ENCODE measurements at places on chromosomes 5 and 9.
A peak's percentile ranks its signal among the peaks of the same experiment; 100 is the strongest.

- no peak for DNase-seq
Measured at GRCh38 chr9:106286249-106286648, 576.7 kb upstream of the ZNF462 start.

- DNase-seq = no peak
Measured at GRCh38 chr5:132273631-132274030, 16.1 kb downstream of the PDLIM4 start.

DNA sequence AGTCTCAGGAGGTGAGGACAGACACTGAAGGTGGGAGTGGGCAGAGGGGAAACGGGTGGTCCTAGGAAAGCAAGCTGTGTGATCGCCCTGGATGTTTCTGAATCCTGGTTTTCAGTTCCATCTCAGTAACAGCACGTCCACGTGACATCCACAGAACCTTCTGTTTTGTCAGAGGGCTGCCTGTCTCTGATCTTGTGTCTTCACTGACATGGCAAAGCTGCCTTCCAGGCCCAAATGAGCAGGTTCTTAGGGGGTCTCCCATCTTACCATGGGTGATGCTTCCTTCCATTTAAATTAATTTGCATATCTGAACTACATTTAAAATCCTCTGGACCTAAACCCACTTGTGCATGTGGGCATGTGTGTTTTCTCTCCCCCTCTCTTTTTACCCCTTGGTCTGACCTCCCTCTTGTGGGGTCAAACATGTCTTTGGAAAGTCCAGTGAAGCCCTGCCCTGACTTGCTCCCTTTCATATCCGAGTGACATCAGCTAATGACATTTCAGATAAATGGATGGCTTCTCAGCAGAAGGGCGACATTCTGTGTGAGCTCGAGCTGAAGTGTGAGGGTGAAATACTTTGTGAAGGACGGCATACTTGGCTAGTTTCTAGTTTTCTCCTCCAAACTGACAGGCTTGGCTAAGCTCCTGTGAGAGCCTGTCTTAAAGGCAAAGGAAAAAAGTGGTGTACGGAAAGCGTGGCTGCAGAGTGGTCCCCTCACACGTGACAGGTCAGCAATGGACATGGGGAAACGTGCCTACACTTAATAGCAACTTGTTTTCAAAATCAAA lies 204.8 kb upstream of the S1PR3 start:
- no peak for DNase-seq

GRCh38 chr9:114029311-114030170 lies 48.6 kb downstream of the AMBP start:
- DNase-seq = no peak

- DNase-seq = no peak
Measured at GRCh38 chr9:89219637-89220036, 41.0 kb upstream of the SHC3 start.

GRCh38 chr5:57817001-57817453 lies 334.4 kb upstream of the ACTBL2 start:
- no peak for DNase-seq

DNA sequence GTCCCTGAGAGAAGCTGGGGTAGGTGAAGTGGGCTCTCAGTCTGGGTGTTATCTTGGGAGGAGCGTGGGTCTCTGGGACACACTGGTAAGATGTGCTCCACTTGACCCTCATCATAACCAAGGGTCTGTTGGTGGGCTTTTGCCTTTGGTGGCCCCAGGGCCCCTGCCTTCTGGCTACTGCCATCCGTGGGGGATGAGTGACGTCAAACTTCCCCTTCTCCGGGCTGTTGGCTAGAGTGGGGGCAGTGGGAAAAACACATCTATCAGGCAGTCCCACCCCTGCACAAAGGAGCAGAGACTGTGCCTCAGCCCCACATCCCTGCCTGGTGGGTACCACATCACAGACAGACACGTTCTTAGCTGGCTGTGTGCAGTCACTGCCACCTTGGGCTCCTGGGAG lies 35.1 kb downstream of the GADD45G start:
- no peak for DNase-seq

DNA sequence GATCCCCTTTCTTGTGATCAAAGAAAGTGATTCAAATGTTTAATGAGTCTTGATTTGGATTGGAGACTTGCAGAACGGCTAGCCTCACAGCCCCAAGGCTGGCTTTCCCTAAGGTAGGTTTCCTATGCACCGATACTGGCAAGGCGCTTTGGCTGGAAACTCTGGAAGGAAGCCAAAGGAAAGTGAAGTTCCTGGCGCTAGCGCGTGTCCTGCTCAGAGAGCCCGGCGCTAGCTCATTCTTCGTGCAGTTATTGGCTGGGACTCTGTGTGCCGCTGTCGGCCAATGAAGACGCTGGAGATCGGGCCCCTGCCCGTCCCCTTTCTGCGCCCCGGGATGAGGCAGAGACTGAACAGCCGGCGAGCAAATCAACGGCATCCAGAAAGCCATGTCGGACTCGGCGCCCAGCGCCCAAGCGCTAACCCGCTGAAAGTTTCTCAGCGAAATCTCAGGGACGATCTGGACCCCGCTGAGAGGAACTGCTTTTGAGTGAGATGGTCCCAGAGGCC lies at the start of gene PCDHGC3:
Gene PCDHGC3 (plus strand): TSS at position 342 of the 507 bp plus-strand sequence. CDS start 151 bp downstream, at position 493.
- peak; percentile 61 for DNase-seq

DNA sequence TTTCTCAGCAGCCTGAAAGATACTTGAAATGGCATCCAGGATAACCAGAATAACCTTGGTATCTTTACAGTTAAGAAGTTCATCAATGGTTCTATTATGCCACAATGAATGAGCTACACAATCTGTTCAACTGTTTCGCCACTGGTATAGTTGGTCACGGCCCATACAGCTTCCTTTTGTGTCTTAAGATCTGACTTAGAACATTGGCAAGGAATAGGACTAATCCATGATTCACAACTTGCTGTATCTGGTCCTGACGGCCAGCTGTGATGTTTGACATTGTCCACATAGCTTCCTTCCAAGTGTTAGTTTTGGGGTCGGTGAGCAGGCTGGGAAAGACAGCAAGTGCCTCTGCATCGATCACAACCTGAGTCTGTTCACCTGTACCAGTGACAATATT lies 113.3 kb upstream of the RAD23B start:
- DNase-seq = no peak

DNA sequence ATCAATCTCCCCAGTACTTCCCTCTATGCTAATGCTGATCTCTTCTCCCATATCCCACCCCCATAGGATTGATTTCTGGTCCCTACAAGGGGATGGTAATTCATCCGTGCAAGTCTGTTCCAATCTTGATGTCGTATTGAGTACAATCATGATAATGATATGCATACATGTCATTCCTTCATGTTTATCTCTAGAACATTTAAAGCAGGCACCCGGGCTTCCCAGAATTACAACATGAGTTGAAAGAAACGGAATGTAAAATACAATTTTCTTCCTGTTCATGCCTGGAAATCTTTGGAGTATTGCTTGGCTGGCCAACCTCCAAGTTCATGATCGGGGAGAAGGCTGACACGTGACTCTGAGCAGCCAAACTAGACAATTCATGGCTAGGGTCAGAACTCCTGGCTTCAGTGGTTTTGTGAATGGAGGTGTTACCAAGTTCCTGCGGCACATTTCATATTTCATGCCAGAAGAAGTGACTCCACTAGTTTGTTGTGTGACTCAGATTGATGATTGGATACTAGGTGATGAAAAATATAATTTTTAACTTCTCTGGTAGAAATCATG lies 66.6 kb downstream of the C9orf152 start:
- peak; percentile 53 for DNase-seq

DNA sequence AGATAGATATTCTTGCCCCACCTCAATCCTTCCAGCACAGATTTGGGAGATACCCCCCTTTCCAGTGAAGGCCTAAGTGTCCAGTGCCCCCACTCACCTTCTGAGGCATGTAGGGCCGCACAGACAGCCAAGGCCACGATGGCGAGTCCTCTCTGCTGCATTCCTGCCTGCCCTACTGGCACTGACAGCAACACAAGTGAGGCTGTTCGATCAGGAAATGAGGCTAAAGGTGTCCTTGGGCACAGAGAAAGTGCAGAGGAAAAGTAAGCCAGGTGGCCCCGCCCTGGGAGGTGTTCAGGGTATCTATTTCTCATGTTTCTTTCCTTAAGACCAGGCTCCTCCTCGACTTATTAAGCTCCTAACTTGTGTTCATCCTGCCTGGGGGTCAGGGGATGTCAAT lies at the start of gene CCL28:
Gene CCL28 (minus strand): TSS at position 236 of the 400 bp plus-strand sequence. CDS start 75 bp downstream, at position 161.
- DNase-seq = no peak

DNA sequence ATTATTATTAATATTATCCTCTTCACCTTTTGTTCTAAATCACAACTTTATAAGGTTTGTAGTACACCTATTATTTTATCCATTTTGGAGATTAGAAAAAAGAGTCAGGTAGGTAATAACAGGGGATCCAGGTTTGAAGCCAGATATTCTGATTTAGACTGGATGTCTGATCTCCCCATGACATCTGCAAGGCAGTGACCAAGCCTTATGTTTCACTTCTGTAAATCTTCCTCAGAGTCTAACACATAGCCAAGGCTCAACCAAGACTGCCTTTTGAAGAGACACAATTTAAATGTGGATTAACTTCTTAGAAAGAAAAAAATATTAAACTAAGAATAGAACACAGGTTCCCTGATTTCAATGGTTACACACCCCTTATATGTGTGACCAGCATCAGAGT lies 44.2 kb downstream of the CETN3 start:
- DNase-seq = no peak

DNA sequence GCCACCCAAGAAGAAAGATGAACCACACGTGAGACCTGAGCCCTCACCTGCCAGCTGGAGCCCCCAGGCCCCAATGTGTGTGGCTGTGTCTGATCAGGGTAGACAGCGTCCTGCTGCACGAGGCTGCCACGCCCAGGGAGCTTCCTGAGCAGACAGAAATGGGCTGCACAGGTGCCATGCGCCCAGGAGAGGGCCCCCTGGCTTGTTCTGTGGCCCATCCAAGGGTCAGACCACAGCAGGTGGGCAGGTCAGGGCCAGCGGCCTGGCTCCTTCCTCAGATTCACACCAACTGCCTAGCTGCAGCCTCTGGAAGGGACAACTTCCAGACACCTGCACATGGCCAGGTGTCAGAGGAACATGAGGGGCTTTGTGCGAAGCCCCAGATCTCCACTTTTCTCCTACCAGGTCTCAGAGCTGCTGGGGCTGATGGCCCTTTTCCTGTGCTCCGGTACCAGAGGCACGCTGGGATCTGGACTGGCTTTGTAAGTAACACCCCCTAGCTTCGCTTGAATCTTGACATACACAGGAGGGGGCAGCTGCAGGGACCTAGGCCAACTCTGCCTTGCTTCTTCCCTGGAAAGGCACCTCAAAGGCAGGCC lies 10.8 kb downstream of the SARDH start:
- DNase-seq = peak; percentile 1

DNA sequence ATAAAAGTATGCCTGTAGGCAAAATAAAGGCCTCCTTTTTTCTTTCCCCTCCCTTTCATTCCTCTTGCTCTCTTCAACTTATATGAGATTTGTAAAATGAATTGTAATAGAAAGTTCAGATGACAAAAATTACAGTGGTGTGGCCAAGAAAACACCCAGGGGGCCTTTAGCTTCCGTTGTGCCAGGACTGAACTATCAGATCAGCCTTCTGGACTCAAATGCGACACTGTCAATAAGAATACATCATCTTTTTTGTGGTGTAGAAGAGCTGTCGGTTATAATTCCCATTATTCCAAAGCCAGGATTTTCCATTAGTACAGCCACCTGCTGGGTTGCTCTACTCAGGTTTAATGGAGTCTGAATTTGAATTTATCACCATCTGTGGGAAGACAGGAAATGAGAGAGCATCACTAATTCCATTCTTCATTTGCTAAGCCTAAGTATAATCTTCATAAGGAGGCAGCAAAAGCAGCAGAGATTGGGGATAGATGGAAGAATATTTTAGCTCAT lies 443.4 kb downstream of the ANXA1 start:
- no peak for DNase-seq

GRCh38 chr5:65812648-65813047 lies 90.6 kb downstream of the NLN start:
- no peak for DNase-seq

- no peak for DNase-seq
Measured at GRCh38 chr9:93634311-93635185, 58.2 kb downstream of the PHF2 start.

- no peak for DNase-seq
Measured at GRCh38 chr5:95818181-95819147, 4.1 kb downstream of the GLRX start.

GRCh38 chr5:132270706-132271105 lies 13.2 kb downstream of the PDLIM4 start:
- no peak for DNase-seq

DNA sequence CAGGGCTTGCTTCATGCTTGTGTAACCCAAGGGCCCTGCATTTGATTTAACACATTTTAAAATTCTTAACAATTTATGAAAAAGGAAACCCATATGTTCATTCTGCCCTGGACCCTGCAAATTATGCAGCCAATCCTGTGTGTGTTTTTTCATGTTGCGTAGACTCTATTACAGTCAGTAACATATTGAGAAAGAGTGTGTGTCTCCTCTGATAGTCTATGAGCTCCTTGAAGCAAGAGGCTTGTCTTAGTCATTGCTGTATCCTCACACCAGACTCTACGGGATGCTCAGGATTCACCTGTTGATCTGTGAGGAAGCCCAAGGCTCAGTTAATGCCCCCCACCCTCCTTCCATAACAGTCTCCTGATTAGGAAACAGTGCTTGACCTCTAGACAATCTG lies 177.3 kb upstream of the DMAC1 start:
- no peak for DNase-seq

DNA sequence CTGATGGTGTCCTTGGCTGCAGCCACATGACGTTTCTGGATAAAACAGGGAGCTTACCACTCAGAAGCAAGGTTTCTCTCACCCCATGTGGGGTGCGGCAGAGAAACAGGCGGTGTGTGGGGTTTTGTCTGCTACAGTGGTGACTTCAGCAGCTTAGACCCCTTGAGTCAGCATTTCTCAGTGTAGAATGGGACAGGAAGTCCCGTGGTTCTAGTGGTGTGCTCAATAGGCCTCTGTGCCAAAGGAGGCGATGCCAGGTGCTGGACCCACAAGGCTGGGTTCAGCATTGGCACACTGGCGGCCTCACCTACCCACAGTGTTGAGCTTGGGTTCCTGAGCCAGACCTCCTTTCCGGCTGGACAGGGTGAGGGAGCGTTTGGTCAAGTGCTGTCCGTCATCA lies 125.2 kb upstream of the SMIM23 start:
- DNase-seq = no peak

- DNase-seq = no peak
Measured at GRCh38 chr9:129850821-129851550, 15.7 kb downstream of the USP20 start.

GRCh38 chr9:129410226-129410625 lies 210.7 kb downstream of the C9orf50 start:
- no peak for DNase-seq

DNA sequence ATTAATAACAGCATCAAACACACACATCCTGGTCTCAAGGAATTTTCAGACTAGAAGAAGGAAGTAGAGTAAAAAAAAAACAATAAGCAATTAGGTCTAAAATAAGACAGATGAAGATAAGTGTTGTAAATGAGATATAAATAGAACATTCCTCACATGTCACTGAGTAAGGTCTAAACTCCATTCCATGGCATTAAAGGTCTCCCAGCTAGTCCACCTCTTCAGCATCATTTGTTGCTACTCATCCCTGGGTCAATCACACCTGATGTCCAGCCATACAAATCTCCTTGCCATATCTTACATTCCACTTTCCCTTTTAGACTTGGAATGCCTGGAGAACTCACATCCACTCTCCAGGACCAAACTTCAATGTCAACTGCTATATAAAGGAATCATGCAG lies 214.1 kb upstream of the KLF4 start:
- DNase-seq = no peak

- no peak for DNase-seq
Measured at GRCh38 chr9:100014846-100015245, 84.0 kb downstream of the ERP44 start.

Measured in omental fat pad (tissue), 4 donors.